SJCRH30 (cell line): ENCODE measurements at places on chromosomes 11 and 22. TPM values are rescaled to one million over a fixed set of nuclear protein-coding genes. Genes with fewer than 3 reads are reported as not detected.

- DNase-seq: no peak
These were observed 91.0 kb downstream of the CCDC83 start for GRCh38 chr11:85946221-85946620.

DNA sequence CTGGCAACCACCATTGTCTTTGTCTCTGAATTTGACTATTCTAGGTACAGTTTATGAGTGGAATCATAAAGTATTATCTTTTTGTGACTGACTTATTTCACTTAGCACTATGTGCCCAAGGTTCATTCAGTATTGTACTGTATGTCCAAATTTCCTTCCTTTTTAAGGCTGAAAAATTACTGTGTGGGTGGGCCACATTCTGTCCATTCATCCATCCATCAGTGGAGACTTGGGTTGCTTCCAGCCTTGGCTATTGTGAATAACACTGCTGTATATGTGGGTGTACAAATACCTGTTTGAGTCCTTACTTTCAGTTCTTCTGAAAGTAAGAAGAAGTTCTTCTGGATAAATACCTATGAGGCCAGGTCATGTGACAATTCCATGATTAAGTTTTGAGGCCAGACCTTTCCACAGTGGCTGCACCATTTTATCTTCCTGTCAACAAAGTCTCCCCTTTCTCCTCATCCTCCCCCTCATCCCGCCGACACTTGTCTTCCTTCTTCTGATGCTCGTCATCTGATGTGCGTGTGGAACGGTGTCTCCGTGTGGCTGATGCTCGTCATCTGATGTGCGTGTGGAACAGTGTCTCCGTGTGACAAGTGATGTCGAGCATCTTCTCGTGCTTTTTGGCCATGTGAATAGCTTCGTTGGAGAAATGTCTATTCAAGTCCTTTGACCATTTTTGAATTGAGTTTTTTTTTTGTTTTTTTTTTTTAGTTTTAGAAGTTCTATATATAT lies 49.5 kb downstream of the SBF1 start:
- no peak for DNase-seq

Gene NF2
- 43.8 and 45.6 TPM in 2 replicates for total RNA-seq

GRCh38 chr11:4063348-4063747 lies 31.3 kb upstream of the RRM1 start:
- no peak for DNase-seq

DNA sequence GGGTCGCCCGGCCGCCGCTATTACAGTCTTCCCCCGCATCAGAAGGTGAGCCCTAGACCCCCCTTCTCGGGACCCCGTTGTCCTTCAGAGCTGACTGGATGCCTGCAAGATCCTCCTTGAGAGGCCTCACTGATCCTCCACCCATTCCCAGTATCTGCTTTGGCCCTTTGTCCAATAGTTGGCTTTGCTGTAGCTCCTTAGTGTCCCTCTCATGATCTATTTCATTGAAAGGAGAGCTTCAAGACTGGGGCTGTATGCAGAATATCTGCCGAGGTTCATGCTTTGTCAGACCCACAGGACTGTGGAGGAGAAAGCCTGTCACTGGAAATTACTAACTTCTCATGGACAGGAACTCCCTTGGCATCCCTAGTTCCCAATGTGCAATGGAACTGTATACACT lies 499 bp downstream of the DLAT start:
- DNase-seq: no peak
